ENCODE measurements at places on chromosomes 5 and 9. TPM values are rescaled to one million over a fixed set of nuclear protein-coding genes. Genes with fewer than 3 reads are reported as not detected.

- DNase-seq = no peak
Observed at GRCh38 chr9:8457816-8458215, 658.2 kb upstream of the DMAC1 start.

The CER1 gene
- not detected for total RNA-seq

- no peak for DNase-seq
Observed at GRCh38 chr5:55160493-55161209, 680 bp downstream of the GPX8 start.

GRCh38 chr5:63613442-63613841, 348.8 kb downstream of the HTR1A start:
- DNase-seq = no peak

- DNase-seq = no peak
Observed at GRCh38 chr5:78540335-78541085, 108.1 kb downstream of the LHFPL2 start.
